ENCODE measurements at places on chromosomes 16 and 17.

- DNase-seq = no peak
Observed at GRCh38 chr17:9475101-9475658, 100.4 kb downstream of the STX8 start.

- no peak for DNase-seq
Observed at GRCh38 chr16:66858740-66859396, 14.7 kb downstream of the CA7 start.

GRCh38 chr17:7480089-7480384 is 606 bp upstream of the ZBTB4 start:
- no peak for DNase-seq

GRCh38 chr17:45791041-45791582 is 7.0 kb downstream of the CRHR1 start:
- DNase-seq = no peak

All from stimulated activated CD8-positive, alpha-beta memory T cell treated with anti-CD3 and anti-CD28 coated beads, Interleukin-4, amount 100 ng/mL, for 1 hour (primary cell).